Neural crest cell (in vitro differentiated cells): ENCODE measurements at places on chromosomes 1 and 21. TPM values are rescaled to one million over a fixed set of nuclear protein-coding genes. Genes with fewer than 3 reads are reported as not detected.
A peak's percentile ranks its signal among the peaks of the same experiment; 100 is the strongest.

DNA sequence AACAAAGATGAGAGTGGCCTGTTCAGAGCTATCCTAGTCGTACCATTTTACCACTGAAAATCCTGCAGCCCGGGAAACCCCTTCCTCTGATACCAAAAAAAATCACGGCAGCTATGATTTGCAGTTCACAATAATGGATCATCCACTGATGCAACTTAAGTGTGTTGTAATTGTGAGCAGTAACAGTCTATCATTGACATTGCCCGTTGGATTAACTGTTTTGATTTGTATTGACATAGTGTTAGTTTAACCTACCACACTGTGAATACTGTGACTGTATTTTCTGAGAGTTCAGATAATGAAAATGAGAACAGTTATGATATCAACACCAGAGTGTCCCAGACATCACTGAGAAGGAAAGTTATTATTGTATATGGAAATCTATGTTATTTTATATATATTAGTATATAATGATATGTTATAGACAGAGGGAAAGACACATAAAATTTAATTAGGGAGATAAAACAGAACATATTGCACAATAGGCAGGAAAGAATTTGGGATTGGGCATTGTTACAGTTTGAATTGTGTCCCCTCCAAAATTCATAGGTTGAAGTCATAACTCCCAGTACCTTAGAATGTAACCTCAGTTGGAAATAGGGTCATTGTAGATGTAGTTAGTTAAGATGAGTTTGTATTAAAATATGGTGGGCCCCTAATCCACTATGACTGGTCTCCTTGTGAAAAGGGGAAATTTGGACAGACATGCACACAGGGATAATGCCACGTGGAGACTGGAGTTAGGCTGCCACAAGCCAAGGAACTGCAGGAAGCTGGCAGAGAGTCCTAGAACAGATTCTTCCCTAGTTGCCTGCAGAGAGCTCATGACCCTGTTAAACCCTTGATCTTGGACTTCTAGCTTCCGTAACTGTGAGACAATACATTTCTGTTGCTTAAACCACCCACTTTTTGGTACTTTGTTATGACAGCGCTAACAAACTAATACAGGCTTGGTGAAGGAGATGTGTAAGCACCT is 54.4 kb downstream of the TLCD4 start:
- no peak for DNase-seq

GRCh38 chr1:54400329-54400728 is 5.9 kb downstream of the SSBP3 start:
- DNase-seq, result no peak

GRCh38 chr1:224534731-224535130 is 81.4 kb upstream of the CNIH3 start:
- no peak for DNase-seq

GRCh38 chr1:7526196-7526866 is 244.8 kb upstream of the VAMP3 start:
- no peak for DNase-seq

DNA sequence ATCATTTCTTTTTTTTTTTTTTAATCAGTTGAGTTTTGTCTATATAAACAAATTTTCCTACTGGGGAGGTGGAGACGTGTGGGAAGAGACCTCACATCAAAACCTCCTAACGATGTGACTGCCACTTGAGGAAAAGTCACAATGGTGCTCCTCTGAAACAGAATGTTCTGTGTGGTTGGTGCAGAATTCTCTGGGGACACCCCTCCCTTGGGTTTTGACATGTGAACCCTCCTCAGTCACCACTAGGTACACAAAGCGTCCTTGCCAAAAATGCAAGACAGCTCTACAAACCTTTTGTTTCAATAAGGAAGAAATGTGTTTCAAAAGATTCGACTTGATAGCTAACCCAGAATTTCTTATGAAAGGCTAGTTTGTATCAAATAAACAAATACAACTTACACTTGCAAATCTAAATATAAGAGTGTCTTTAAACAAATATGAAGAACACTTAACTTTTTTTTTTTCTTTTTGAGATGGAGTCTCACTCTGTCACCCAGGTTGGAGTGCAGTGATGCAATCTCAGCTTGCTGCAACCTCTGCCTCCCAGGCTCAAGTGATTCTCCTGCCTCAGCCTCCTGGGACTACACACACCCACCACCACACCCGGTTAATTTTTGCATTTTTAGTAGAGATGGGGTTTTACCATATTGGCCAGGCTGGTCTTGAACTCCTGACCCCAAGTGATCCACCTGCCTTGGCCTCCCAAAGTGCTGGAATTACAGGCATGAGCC is 9.3 kb downstream of the SLC25A24 start:
- DNase-seq, result no peak

- no peak for DNase-seq
Measured at GRCh38 chr1:212182579-212182978, 102.6 kb upstream of the PPP2R5A start.

DNA sequence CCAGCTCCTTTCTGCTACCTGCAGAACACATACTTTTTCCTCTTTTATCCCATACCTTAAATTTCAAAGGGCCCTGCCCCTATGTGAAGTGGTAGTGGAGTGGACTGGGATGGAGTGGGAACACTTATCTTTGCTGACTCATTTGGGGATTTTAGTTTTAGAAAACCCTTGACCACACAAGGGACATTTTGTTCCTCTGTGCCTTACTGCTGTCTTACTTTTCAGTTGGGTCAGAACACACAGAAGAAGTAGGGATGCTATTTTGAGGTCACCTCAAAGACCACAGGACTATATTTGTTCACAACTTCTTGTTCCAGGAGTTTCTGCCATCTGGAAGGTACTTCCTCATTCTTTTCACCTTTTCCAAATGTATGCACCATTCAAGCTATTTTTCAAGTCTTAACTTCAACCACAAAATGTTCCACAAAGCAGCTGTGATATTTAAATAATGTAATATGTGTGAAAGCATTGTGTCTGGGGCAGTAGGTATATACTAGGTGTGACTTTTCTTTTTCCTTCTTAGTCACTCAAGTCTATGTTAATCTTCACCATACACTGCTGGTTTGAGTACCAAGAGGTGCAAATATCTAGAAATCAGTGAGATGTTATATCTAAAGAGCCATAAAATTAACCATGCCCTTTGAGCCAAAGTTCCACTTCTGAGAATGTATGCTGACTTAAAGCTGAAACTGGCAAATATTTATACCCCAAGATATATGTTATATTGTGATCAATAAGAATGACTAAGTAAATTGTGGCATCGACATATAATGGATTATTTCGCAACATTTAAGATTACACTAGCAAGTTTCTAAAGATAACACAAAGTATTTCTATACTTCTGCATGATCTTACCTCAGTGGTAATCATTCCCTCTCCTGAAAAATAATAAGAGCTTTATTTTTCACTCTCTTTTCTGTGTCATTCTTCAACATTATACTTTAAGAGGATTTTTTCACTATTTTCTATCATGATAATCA is 308.5 kb downstream of the MRPL39 start:
- DNase-seq, result no peak

DNA sequence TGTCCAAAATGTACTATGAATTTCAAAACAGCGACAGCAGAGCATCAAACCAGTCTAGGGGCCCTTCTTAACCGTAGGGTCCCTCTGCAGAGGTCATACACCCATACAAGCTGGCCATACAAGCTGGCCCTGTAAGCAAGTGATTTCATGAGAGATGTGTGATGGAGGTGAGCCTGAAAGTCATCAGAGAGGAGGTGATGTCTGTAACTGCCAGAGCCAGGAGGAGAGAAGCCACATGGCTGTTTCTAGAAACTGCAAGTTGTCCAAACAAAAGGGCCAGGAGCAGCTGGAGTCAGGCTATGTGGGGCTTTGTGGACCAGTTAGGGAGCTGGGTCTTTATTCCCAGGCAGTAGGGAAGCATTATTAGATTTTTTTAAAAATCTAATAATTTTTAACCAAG is 14.8 kb upstream of the SERINC2 start:
- DNase-seq, result no peak

GRCh38 chr1:29964718-29965533 is 728.6 kb downstream of the PTPRU start:
- DNase-seq, result no peak

GRCh38 chr1:203491664-203492063 is 2.3 kb upstream of the OPTC start:
- no peak for DNase-seq

DNA sequence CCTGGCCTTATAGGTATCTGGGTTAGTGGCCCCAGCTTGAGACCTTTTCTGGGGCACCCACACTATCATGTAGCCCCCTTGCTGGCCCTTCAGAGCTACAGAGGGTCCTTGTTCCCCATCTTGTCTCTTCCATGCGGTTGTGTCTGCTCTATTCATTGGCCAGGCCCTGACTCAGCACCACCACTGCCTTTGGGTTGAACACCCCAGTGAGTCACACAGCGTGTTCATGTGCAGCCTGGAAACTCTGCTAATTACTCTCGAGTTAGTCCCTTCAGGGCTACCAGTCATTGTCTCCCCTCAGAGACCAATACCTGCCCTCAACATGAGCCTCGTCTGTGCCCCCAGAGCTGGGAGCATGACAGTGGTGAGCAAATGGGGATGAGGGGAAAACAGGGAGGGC is 28.2 kb upstream of the IKBKE start:
- no peak for DNase-seq

DNA sequence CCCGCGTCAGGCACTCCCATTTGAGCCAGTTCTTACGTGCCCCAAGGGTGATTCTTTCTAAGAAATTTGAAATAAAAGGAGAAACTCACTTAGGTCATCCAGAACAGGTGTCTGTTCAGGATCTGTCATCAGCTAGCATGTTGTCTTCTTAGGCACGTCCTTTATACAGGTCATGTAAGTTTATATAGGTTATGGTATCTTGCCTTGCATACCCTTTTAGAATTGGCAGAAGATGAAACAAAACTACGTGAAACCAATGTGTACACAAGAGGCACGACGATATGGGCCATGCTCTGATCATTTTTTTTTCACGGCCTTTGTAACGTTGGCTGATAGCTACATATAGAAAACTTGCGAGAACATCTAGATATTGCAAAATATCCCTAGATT is 579 bp upstream of the GTF2B start:
- no peak for DNase-seq

DNA sequence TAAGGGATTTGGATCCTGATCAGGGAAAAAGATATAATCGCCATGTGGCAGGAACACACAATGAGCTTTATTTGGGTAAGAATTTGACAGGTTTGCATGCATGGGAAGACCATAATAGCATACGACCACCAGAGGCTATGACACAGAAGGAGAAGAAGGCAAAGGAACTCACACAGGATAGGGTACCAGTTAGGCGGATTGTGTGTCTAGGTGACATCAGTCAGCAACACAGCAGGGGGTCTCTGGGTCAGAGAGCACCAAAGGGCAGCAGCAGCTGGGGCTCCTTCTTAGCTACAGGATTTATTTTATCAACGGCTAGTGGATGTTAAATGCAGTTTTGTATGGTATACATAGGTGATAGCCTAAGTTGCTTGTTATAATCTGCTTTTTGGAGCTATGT is 551.3 kb downstream of the KCNT2 start:
- DNase-seq, result no peak

DNA sequence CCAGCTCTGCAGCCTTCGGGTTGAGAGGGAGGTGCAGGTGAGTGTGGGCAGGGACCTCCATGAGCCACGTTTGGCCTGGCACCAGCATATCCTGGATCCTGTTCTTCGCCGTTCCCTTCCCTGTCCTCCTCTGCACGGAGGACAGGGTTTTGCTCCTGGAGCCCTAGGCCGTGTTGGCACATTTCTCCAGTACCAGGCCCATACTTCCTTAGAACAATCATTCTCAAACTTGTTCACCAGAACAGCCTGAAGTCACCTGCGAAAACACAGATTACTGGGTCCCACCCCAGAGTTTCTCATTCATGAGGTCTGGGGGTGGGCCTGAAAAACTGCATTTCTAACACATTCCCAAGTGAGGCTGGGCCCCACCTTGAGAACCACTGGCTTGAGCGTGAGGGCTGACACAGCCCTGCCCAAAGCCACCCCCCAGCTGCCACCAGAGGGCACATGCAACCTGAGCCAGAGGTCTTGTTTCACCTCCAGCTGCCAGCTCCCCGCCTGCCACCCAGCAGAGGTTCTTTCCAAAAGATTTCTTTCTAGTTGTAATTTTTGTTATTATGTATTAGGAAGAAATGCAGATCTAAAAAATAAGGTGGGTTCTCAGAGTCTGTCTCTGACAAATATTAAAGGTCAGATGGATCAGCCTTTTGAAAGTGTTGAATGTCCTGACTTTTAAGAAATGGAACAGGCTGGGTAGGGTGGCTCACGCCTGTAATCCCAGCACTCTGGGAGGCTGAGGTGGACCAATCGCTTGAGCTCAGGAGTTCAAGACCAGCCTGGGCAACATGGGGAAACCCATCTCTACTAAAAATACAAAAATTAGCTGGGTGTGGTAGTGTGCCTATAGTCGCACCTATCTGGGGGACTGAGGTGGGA is 39.6 kb upstream of the LDLRAP1 start:
- DNase-seq, result peak; percentile 30

DNA sequence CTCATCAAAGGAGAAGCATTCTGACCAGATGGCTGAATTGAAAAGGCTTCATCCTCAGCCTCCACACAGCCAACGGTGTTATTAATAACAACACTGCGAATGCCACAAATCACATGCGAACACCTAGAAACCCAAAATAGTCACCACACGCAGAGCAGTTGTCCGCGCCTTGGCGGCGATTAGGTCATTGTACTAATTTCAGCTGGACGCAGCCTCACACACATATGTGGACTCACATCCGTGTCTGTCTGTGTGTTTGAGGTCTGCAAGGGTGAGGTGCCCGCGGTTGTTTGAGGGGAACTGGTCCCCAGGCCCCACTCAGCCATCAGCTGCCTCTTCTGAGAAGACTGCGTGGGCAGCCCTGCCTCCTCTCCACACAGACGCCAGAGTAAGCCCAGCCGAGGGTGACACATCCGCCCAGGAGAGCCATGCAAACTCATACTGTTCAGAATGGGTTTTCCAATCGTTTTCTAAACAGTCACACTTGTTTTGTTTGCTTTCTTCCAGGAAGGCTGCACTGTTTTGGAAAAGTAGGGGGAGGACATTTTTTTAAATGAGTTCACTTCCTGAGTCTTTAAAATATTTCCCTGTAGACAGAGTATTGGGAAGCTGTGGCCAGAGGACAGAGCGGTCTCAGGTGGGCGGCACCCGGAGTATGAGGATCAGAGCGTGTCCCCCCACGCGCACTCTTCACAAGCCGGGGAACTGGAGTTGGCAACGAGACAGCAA is 53.4 kb downstream of the TOMM20 start:
- no peak for DNase-seq

- DNase-seq, result no peak
Measured at GRCh38 chr1:92411511-92411910, 75.2 kb downstream of the GFI1 start.

The CLDN17 gene
- not detected in 2 replicates for total RNA-seq

The CFHR1 gene
- total RNA-seq, result 0.56 TPM in 1 of 2 replicates, not detected in the other

The LCE3D gene
- total RNA-seq, result not detected in 2 replicates

The CD1C gene
- total RNA-seq, result not detected in 2 replicates

The C4BPB gene
- total RNA-seq, result not detected in 2 replicates

The KLHDC7A gene
- not detected in 2 replicates for total RNA-seq

The NTNG1 gene
- total RNA-seq, result 1.1 and 1.3 TPM in 2 replicates
